ENCODE measurements at places on chromosomes 7 and 10. TPM values are rescaled to one million over a fixed set of nuclear protein-coding genes. Genes with fewer than 3 reads are reported as not detected.

Gene KCNH2
- under 0.01 TPM for total RNA-seq

Gene GIMAP2
- total RNA-seq, result 87.0 TPM

Gene DRGX
- not detected for total RNA-seq

Gene KCNMA1
- total RNA-seq, result 0.05 TPM

All from dermis blood vessel endothelial cell (primary cell).